ENCODE measurements at places on chromosomes 2 and 18.
A peak's percentile ranks its signal among the peaks of the same experiment; 100 is the strongest.

- no peak for DNase-seq
Measured at GRCh38 chr2:195447323-195447975, 209.6 kb upstream of the SLC39A10 start.

DNA sequence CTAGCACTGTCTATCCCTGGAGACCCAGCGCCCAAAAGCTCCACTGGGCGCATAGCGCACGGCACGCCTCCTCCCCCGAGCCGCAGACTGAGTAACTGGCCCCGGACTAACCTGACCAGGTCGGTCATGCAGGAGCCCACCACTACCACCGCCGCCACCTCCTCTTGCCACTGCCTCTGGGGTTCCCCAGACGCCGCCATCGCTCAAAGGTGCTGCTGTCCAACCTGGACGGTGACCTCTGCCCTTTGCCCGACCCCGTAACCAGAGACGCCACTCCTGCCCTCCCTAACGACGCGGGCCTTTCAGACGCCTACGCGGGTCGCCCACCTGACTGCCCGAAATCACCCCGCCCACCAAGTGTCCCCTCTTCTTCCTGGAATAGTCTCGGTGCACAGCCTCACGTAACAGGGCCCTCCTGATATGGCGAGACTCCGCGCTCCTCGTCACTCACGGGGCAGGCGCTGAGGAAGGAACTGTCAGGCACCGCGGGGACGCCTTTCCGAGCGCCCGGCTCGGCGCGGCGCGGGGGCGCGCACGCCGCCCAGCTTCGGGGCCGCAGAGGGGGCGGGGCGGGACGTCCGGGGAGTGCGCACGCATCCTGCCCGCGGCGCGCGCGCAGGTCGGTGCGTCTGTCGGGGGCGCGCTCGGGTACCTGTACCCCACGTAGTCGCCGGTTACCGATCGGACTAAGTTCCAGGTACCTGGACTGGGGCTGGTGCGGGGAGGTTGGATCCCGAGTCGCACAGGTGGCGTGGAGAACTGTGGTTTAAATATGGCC, at the start of the genes BABAM2 and RBKS:
Gene BABAM2, plus strand, starts transcription at position 584 of the 778 bp plus-strand sequence. CDS start 3,828 bp downstream, outside the sequence.
Gene RBKS, minus strand, starts transcription at position 242 of the 778 bp plus-strand sequence. Its CDS starts 42 bp downstream, at position 200.
- DNase-seq: peak; percentile 92

DNA sequence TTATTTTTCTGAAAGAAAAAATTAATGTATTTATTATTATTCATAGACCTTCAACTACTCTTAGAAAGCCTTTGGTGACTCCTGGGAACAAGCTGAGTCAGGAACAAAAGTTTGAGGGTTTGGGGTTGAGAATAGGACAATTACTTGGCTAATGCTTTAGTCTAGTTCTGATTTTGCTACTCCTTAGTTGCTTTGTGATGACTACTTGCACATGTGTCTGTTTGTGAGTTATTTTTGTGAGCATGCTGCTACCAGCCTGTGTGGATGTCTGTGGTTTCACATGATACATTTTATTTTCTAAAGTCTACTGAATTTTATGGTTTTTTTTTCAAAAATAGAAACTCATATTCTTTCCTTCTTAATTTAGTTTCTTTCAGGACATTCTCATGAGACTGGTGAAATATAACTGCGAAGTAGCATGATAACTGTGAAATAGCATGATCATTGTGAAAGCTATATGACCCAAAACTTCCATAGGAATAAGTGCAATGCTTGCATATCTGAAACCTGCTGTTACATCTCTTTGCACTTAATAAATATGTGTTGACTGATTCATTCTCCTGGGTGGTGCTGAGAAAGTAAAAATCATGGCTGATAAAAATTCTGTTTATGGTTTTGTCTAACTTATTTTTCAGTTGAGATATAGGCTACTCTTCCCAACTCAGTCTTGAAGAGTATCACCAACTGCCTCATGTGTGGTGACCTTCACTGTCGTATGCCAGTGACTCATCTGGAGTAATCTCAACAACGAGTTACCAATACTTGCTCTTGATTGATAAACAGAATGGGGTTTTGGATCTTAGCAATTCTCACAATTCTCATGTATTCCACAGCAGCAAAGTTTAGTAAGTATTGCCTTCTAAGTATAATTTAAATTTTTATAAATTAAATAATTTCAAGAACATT, 17.9 kb upstream of the IL18R1 start:
- DNase-seq: no peak

- no peak for DNase-seq
Measured at GRCh38 chr2:15082105-15083058, 449.9 kb downstream of the LRATD1 start.

DNA sequence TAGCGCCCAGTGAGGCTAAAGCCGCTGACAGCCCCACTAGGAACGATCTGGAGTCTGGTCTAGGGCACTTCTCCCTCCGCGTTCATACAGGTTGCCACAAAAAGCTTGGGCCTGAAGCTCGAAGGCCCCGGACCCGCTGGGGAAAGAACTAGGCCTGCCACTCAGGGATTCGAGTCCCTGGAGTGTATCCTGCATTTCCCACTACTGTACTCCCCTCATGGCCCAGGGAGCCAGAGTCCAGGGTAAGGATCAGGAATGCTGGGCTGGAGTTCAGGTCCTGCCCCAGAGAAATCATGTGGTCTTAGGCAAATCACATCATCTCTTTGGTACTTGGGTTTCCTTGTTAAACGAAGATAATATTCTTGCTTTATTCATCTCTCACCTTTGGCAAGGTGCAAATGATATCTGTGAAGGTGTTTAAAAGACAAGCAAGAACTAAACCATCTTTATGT, 1.4 kb upstream of the ZFP36L2 start:
- DNase-seq: no peak

- no peak for DNase-seq
Measured at GRCh38 chr18:46716827-46717226, 40.0 kb downstream of the ST8SIA5 start.

GRCh38 chr18:36650906-36651305, 177.9 kb downstream of the TPGS2 start:
- DNase-seq: no peak

- no peak for DNase-seq
Measured at GRCh38 chr18:10476338-10476791, 21.9 kb downstream of the APCDD1 start.

GRCh38 chr2:108449410-108450130, 564 bp downstream of the GCC2 start:
- DNase-seq: no peak
